Right lung (tissue), 10 donors: ENCODE measurements at places on chromosomes 6 and 20.

- DNase-seq, result no peak
Observed at GRCh38 chr6:30100585-30101443, 12.1 kb downstream of the TRIM31 start.

DNA sequence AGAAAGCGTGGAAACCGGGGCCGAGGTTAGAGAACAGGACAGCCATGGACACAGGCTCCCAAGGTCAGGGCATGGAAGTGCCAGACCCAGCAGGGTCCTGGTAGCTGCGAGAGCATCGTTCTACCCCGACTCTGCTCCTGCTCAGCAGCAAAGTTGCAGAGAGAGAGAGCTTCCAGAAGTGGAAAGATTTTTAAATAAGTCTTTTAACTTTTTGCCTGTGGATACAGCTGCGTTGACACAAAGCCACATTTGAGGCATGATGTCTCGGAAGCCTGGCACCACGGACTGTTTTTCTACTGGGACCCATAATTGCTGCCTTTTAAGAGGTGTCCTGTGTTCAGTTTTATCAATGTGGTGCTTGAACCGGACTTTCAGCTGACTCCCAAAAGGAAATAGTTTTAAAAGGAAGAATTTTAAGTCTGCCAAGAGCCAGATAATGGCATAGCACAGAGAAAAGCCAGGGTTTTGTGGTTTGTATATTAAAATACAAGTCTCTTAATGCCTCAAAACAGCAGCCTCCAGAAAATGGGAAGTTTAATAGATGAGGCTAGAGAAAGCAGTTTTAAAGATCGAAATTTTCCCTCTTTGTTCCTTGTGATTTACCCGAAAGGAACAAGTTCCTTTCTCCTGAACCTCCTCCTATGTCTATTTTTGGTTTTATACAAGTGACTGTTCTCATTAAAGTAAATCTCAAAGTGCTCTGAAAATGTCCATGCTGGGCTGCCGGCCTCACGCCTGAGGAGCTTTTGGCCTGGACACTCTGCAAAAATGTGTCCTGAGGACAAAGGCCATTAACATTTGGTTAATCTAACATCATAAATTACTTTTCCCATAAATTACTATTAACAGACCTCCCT lies 91.5 kb downstream of the RIN2 start:
- no peak for DNase-seq

DNA sequence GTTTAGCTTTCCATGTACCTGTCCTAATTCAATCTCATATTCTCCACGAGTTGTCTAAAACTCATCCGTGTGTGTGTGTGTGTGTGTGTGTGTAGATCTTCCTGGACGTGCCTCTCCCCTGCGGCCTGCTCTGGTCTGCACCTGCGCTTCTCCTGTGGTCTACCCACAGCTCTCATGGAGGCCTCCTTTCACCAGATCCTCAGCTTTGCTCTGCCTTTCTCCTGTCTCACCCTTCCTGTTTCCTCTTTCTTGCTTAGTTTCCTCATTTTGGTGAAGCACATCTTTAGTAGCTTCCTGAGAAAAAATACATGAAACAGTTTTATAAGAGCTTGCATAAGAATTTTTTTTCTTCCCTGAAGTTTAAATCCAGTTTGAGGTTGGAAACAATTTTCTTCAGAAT lies 18.1 kb downstream of the SLX4IP start:
- DNase-seq, result no peak

GRCh38 chr6:19999319-20000191 lies 162.4 kb downstream of the ID4 start:
- no peak for DNase-seq

GRCh38 chr6:109039795-109040194 lies 54.9 kb downstream of the SESN1 start:
- DNase-seq, result no peak

- DNase-seq, result no peak
Observed at GRCh38 chr6:99736302-99736701, 129.7 kb downstream of the PRDM13 start.

- DNase-seq, result no peak
Observed at GRCh38 chr6:108914235-108915022, 66.2 kb downstream of the ARMC2 start.

DNA sequence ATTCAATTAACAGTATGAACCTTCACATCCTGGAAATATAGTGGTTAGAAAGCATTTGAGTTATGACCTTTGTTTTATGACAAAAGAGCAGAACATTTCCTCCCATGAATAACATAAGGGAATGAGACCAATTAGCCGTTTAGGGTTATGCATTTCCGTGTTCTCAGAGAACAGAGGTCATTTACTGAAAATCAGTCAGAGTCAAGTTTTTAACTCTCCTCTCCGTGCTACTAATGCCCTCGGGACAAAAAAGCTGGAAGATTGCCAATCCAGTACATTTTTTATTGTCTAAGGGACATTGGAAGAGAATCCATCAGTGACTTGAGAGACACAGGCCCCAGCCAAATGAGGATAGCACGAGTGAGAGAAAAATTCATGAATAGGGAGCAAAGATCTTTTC lies 632.7 kb downstream of the RFPL4B start:
- no peak for DNase-seq
